ENCODE measurements at places on chromosomes 4 and X.

GRCh38 chrX:53481816-53482465 lies 47.8 kb upstream of the HSD17B10 start:
- DNase-seq = peak; percentile 21

- no peak for DNase-seq
Observed at GRCh38 chr4:156321203-156321602, 367.5 kb upstream of the CTSO start.

DNA sequence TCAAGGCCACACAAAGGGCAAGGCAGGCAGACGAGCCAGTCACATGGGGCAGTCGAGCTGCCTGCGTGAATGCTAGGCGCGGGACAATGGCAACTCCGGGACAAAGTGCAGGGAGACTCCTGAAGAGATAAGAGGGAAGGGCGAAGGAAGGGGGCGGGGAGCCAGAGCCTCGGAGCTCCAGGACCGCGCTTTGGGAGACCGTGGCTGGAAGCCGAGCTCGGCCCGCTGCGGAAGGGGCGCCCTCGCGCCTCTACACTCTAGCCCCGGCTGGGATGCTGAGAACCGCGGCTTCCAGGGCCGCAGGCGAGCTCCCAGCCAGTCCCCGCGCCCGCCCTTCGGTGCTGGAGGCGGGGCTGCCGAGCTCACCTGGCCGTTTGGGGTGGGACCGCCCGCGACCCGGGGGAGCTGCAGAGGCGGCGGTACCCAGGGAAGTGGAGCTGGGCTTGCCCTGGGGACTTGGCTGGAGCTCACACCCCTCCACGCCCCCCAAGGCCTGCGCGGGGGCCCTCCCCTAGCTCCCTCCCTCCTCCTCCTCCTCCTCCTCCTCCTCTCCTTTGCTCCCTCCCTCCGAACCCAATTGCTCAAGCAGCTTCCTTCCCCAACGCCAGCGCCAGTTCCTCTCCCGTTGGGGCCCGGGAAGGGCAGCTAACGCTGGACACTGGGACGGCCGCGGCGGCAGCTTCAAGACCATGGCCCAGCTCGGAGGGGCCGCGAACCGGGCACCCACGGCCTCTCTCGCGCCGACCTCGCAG lies at the start of gene SOWAHD:
SOWAHD (plus strand) TSS at position 610 of the 752 bp plus-strand sequence; CDS start at position 690, 80 bp downstream.
- DNase-seq = no peak

- DNase-seq = no peak
Observed at GRCh38 chr4:70885174-70885573, 17.0 kb upstream of the MOB1B start.

- no peak for DNase-seq
Observed at GRCh38 chr4:48490680-48491513, 845 bp downstream of the ZAR1 start.

GRCh38 chr4:114361249-114361648 lies 237.4 kb upstream of the UGT8 start:
- DNase-seq = no peak

DNA sequence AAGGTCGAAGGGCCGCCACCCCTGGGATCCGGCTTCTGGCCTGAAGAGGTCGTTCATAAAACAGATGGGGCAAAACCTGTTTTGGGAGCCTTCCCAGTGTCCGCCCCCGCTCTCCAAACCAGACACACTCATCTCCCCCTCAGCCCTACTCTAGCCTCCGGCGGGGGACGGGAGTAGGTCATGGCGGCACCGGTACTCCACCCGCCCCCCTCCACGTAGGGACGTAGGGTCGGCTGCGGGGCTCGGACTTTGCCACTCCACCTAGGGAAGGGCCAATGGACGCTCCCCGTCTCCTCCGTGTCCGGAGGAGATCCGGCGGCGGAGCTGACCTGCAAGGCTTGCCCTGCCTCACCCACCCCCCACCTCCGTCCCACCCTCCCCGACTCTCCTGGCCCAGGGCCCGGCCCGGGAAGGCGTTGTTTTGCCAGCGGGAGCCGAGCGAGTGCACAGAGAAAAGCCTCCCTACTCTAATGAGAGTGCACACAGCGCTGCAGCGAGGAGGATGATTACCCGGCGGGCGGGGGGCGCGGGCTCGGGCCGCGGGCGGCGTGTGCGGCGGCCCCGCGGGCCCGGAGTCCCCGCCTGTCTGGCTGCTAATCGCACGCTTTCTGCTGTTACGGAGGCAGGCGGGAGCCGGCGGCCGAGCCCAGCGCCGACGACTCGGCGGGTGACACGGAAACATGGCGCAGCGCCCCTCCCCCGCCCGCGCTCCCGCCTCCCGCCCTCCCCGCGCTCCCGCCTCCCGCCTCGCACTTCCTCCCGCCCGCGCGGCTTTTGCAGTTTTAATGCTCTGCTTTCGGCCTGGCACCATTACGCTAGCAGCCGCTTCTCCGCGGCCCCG lies 8.3 kb upstream of the BCOR start:
- no peak for DNase-seq

- peak; percentile 87 for DNase-seq
Observed at GRCh38 chrX:41333003-41333743, 789 bp upstream of the DDX3X start.

Data from stimulated activated CD8-positive, alpha-beta memory T cell treated with anti-CD3 and anti-CD28 coated beads, Interleukin-15, amount 100 ng/mL, for 48 hours (primary cell).